ENCODE measurements at places on chromosomes 13 and 19.

DNA sequence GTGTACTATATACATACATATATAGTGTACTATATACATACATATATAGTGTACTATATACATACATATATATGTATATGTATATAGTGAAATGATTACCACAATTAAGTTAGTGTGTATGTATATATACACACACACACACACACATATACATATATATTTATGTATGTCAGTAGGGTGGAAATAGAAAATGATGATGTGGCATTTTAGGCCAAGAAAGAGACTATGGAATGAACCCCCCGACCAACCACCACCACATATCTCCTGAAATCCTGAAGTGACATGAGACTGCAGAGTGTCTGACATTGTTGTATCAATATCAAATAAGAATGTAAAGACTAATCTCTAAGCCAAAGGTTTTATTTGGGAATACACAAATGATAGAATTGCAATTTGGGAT lies 107.6 kb downstream of the RFC3 start:
- DNase-seq = no peak

DNA sequence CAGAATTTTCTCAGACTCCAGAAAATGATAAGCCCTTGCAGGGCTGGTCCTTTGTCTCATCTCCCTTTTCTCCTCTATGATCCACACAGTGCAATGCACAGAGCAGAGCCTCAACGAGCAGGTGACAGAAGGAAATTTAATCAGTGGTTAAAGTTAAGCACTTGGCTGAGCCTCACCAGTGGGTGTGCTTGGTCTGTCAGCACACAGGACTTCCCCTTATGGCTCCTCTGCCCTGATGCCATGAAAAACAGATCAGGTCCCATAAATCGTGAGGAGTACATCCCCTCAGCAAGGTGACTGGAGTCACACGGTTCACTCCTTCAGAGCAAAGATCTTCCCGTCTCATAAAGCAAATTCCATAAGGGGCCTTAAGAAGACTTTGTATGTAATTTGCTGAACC lies 818.2 kb downstream of the UQCRFS1 start:
- DNase-seq = no peak

- DNase-seq = peak; percentile 53
Measured at GRCh38 chr19:8363803-8364771, at the start of gene ANGPTL4. Gene ANGPTL4 (plus strand): TSS chr19:8364155. CDS start chr19:8364322, 167 bp downstream.

- peak; percentile 28 for DNase-seq
Measured at GRCh38 chr19:51687791-51688670, 5.1 kb upstream of the SPACA6 start.

- DNase-seq = no peak
Measured at GRCh38 chr19:19579533-19580361, 38.7 kb downstream of the PBX4 start.

- DNase-seq = no peak
Measured at GRCh38 chr19:15666883-15667282, 6.0 kb upstream of the CYP4F12 start.

- no peak for DNase-seq
Measured at GRCh38 chr19:2841855-2842574, 740 bp downstream of the ZNF555 start.

DNA sequence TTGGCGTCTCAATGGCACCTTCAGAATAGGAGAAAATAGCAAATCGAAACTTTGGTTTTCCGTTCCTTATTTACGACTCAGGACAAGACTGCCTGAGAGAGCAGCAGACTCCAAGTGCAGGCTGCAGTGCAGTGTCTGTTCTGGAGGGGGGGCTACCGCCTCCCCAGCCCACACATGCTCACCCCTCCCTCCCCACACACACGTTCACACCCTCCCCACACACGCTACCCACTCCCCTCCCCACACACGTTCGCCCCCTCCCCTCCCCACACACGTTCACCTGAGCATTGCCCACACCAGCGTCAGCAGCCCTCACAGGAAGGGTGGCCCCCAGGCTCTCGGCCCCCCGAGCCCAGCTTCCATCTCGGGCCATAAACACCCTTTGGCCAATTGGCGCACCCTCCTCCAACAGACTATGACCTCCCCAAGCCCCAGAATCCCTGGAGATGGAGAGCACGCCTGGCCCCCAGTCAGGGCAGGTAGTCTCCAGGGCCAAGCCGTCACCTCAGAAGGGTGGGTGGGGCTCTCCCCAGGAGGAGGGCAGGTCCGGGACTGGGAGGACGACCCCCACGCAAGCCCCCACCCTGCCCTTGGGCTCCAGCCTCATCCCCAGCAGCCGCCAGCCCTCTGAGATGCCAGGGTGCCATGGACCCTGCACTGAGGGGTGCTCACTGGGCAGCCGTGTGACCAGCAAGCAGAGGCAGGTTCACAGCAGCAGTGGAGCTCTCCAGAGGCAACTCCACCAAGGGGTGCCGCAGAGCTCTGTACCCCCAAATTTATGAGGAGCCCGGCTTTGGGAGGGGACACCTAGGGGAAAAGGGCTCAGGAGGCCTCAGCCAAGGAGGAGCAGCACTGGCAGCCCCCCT lies 27.5 kb downstream of the RASA3 start:
- no peak for DNase-seq

DNA sequence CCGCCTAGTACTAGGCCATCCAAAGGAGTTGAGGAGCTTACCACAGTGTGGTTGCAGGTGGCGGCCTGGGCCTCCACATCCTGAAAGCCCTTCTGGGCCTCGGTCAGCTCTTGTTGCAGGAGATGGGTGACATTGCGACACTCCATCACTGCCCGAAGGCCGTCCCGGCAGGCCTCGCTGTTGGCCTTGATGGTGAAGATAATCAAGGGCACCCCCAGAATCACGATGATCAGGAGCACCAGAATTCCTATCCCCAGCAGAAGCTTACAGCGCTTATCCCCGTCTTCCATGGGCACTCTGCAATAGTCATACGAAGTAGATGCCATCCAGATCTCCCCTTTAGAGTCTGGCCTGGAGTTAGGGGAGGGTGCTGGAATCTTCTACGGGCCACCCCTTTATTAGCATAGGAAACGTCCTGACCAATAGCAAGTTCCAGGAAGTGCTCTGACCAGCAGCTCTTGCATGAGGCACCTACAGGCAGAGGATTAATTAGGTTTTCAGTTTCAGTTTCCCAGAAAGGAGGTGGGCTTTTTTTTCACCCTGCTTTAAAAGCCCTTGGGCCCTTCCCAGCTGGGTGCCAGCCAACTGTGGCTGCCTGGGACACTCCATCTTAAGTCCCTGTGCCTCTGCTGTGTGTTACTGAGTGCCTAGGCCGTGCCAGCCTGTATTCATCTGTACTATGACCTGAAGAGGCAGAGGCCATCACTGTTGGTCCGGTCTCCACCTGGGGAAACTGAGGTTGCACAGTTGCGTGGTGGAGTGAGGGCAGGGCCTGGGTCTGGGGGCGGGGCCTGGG lies at the start of gene BST2:
TSS of gene BST2 (minus strand) at position 381 of the 796 bp plus-strand sequence. CDS start at position 326, 55 bp downstream.
- DNase-seq = peak; percentile 20

- no peak for DNase-seq
Measured at GRCh38 chr19:17279436-17279835, 2.3 kb upstream of the ANKLE1 start.

- no peak for DNase-seq
Measured at GRCh38 chr13:37546087-37546486, 52.5 kb downstream of the POSTN start.

GRCh38 chr13:80337288-80338081 lies 3.4 kb downstream of the SPRY2 start:
- DNase-seq = no peak

DNA sequence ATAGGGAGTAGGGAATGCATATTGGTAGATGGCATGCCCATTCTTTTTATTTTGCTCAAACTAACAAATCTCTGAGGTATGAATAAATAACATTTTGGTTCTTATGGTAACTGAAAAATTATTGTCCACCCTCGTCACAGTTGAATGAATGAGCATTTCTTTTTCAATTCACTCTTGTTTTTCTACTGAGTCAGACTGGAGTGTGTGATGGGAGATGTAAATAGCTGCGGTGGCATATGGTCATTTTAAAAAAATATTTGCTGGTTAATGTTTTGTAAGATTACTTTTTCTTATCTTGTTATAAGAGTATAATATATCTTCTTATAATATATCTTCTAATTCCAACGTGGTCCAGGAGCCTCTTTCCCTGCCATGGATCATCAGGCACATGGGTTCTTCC lies 586.5 kb downstream of the SLITRK5 start:
- no peak for DNase-seq

- no peak for DNase-seq
Measured at GRCh38 chr13:48806522-48806921, 152.8 kb downstream of the CYSLTR2 start.

Data from thoracic aorta (tissue), 2 donors.